ENCODE measurements at places on chromosomes 6 and 20. TPM values are rescaled to one million over a fixed set of nuclear protein-coding genes. Genes with fewer than 3 reads are reported as not detected.

TMC2 gene
- total RNA-seq: not detected

DNA sequence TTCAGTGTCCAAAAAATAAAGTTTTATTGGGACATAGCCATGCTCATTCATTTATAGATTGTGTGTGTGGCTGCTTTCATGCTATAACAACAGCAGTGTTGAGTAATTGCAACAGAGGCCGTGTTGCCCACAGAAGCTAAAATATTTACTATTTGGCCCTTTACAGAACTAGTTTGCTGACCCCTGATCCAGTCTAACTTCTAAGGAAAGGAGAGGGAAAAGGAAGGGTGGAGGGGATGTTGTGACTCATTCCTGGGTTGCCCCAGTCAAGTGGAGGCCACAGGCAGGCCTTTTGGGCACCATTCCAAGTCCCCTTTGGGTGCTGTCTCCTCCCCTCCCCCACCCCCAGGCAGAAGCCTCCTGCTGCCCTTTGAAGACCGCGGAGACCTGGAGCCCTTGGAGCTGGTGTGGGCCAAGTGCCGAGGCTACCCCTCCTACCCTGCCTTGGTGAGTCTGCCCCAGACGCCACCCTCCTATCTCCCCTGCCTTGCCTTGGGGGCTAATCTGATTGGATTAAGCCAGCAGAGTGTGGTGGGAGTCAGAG is 28.4 kb downstream of the BRPF3 start:
- DNase-seq: peak; percentile 44

DNA sequence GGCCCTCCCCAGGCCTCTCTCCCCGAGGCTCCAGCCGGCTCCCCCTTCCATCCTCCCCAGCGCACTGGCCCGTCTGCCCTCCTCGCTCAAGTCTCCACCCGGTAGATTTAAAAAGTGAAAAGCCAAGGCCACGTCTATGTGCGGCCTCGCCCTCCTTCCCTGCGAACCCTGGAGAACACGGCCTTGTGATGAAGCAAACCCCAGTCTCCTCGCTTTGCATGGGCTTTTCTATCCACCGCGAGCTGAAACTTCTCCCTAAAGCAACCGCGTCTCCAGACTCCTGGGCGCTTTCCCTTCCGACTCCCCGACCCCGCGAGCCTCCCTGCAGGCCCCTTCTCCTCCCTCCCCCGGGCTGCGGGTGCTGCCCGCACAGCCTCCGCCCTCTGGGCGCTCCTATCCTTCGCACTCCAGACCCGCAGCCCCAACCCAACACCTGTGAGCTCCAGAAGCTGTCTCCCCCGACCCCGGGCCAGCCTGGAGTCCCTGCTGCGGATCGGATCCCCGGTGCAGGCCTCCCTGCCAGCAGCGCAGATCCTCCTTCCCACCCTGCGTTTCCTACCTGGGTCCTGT is 265.2 kb upstream of the QKI start:
- no peak for DNase-seq

PCK1 gene
- total RNA-seq: not detected

MDN1 gene
- total RNA-seq: 39.2 TPM

- DNase-seq: no peak
Observed at GRCh38 chr6:42021847-42022754, 28.2 kb upstream of the TAF8 start.

PRICKLE4 gene
- total RNA-seq: 0.93 TPM

HLA-DMB gene
- not detected for total RNA-seq

GRCh38 chr6:20608356-20608755 is 74.1 kb downstream of the CDKAL1 start:
- DNase-seq: no peak

DNA sequence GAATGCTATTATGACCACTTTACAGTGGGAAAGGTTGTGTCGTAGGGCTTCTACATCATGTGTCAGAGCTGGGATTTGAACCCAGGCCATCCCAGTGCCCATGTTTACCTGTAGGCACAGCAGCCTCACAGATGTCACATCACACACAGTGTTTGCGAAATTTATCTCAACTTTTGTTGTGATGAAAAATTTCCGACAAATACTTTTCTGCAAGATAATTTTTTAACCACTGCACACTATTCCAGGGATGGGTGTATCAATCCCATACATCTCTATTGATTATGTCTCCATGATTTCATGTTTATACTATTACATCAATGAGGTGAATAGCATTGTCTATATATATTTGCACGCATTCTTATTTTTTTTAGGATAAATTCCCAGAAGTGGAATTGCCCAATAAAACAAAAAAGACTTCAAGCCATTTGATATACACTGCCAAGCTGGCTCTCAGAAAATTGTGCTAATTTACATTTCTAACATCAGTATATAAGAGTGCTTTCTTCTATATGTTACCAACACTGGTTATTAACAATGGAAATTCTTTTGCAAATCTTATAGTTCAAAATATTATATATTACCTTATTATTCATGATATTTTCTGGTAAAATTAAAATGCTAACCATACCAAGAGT is 189.1 kb upstream of the ZNF217 start:
- no peak for DNase-seq

ZFP57 gene
- total RNA-seq: not detected

DNA sequence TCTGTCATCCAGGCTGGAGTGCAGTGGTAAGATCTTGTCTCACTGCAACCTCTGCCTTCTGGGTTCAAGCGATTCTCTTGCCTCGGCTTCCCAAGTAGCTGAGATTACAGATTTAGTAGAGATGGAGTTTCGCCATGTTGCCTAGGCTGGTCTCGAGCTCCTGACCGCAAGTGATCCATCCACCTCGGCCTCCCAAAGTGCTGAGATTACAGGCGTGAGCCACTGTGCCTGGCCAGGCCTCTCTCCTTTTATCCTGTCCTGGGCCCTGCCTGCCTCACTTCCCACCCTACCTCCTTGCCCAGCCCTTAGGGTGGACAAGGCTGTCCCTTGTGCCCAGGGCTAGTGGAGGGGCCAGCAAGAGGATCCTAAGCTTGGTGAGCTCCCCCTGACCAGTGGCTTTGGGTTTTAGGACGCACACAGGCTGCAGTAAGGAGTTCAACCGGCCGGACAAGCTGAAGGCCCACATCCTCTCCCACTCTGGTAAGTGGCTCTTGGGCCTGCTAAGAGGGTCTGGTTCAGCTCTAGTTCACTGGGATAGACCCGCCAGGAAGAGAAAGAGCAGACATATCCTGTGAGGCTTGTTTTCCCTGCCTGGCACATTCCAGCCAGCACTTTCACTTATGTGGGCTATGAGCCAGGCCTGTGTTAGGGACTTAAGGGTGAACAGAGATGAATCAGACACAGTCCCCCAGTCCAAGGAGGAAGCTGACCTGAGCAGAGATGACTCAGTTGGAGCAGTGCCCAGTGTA is 21.9 kb upstream of the CHMP4B start:
- peak; percentile 100 for DNase-seq

DNA sequence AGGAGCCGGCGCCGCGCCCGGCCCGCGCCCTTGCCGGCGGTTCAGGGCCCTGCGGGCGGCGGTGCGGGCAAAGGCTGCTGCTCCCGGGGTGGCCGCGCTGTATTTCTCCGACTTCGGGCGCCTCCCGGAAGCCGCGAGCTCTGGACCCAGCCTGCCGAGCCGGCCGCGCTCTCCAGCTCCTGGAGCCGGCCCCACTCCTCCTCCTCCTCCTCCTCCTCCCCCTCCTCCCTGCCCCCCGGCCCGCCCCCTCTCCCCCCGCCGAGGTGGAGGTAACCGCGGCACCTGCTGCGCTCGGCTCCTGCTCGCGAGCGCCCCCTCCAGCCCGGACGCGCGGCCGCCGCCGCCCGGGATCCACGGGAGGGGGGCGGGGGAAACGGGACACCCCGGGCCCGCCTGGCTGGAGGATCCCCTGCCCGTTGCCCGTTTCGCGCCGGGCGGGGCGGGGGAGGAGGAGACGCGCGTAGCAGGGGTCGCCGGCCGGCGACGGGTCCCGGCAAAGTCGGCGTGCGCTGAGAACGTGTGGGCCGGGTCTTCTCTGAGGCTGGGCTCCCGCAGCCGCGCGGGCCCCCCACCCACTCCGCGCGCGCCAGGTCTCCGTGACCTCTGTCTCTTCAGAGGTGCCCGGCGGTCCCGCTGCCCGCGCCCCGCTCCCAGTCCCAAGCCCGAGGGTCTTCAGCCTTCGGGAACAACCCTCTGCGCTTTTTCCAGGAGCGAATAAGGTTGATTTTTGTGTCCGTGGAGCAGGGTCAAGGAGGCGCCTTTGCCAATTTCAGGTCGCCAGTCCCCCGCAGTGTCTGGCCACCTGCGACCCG is at the start of gene SLC22A23:
TSS of gene SLC22A23 (minus strand) at position 153 of the 812 bp plus-strand sequence. CDS start 491 bp downstream, outside the sequence.
- DNase-seq: peak; percentile 69

GRCh38 chr6:1832358-1832757 is 222.6 kb downstream of the FOXC1 start:
- DNase-seq: no peak

GSTA3 gene
- total RNA-seq: not detected

DNA sequence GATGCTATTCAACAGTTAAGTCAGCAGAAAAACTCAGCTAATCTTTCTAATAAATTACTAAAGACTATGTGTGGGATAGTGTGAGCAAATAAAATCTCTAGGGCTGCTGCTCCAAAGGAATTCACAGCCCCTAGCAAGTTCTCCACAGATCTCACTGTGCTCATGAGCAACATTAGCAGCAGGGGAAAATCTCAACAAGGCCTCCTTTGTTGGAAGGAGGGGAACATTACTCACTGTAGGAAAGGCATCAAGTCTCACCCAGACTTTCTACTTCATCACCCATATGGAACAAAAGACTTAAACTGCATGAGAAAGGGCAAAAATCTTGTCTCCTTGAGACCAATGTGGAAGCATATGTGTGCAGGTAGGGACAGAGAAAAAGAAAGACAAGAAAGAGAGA is 726.4 kb upstream of the SLC35B3 start:
- no peak for DNase-seq

DNA sequence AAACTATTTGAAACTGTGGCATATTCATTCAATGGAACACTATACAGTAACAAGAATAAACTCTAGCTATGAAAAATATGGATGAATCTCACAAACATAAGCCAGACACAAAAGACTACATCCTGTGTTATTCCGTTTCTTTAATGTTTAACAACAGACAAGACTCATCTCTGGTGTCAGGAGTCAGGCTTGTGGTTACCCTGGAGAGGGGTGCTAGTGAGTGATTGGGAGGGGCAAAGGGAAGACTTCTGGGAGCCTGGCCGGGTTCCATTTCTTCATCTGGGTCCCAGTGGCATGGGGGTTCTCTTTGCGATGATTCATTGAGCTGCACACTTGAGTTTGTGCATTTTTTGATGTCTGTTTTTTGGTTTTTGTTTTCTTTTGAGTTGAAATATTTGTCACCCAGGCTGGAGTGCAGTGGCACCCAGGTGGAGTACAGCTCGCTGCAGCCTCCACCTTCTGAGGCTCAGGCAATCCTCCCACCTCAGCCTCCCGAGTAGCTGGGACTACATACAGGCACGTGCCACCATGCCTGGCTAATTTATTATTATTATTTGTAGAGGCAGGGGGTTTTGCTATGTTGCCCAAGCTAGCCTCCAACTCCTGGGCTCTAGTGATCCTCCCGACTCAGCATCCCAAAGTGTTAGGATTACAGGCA is 21.2 kb upstream of the TTPAL start:
- DNase-seq: no peak

GRCh38 chr6:2480267-2480966 is 235.0 kb upstream of the GMDS start:
- DNase-seq: no peak
